ENCODE measurements at places on chromosomes 2 and 18.

DNA sequence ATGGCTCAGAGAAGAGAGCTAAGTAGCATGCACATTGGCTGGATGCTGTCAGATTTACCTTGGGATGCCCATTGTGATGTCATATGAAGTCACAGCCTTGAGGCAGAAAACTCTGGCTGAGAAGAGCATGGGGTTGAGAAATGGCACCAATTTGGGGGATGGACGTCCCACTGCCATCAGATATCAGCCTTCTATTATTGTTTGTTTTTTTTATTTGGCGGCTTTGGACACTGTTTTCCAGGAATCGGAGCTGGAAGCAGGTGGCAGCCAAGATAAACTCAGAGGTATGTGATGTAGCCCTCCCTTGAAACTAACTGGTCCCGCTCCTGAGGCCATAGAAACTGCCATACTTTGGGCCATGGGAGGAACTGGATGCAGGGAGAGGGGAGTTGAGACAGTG is 40.6 kb downstream of the GCKR start:
- no peak for DNase-seq

- peak; percentile 72 for DNase-seq
Observed at GRCh38 chr2:27308359-27308881, at the start of gene UCN. Gene UCN (minus strand): TSS chr2:27308445. CDS start chr2:27307895, 550 bp downstream.

GRCh38 chr2:233428438-233428837 is 74.1 kb downstream of the DGKD start:
- no peak for DNase-seq

GRCh38 chr2:179538406-179539123 is 273.9 kb upstream of the SESTD1 start:
- DNase-seq = peak; percentile 23

- DNase-seq = peak; percentile 1
Observed at GRCh38 chr18:29681578-29681977, 1361.0 kb downstream of the DSC3 start.

- DNase-seq = no peak
Observed at GRCh38 chr2:200168641-200169555, 137.6 kb upstream of the SPATS2L start.

GRCh38 chr18:74291771-74292540 is at the start of gene CYB5A:
Gene CYB5A (minus strand): TSS chr18:74291963. CDS start chr18:74291875, 88 bp downstream.
- peak; percentile 97 for DNase-seq

- peak; percentile 82 for DNase-seq
Observed at GRCh38 chr2:47174733-47175361, 19.7 kb upstream of the STPG4 start.

DNA sequence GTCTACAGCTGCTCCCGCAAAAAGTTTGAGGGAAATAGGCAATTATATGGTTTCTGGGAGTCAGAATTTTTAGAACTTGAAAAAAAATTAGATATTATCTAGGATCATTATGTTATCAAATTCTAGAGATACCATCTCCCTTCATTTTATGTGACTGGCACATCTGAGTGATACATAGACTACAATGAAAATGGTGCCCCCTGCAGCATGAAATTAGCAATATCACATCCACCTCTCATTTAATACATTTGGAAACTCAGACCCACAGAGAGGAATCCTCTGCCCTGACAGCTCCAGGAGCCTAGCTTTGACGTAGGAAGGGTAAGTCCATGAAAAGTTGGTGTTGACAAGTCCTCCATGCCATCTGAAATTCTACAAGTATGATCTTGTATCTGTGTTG is 381.6 kb downstream of the SUCLG1 start:
- peak; percentile 32 for DNase-seq

DNA sequence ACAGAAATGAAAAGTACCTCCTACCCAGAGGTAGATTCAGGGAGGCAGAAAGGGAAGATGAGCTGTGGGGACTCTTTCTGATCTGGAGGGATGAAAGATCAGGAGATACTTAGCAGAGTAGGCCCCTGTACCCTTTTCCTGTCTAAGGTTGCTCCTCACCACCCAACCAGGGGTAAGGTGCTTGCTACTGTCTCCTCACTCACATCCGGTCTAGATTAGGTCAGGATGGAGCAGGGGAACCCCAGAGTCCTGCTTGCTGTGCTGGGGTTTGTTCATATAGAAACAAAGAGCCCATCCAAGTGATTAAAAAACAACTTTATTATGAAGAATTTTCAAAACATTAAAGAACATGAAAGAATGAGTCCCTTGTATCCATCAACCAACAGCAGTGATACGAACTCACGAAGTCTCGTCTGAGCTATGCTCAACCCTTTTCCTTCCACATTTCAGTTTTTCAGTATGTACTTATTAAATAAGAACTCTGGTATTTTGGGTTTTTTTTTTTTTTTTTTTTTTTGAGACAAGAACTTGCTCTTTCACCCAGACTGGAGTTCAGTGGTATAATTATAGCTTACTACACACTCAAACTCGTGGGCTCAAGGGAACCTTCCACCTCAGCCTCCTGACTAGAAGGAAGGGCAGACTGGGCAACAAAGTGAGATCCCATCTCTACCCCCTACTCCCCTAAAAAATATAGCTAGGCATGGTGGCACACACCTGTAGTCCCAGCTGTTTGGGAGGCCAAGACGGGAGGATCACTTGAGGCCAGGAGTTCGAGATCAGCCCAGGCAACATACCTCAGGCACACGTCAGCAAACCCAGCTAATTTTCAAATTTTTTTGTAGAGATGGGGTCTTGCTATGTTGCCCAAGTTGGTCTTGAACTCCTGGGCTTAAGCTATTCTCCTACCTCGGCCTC is 28.5 kb upstream of the MCFD2 start:
- DNase-seq = no peak

- DNase-seq = peak; percentile 83
Observed at GRCh38 chr18:67217551-67218166, 298.9 kb downstream of the DSEL start.

GRCh38 chr18:8899000-8899399 is 193.6 kb downstream of the MTCL1 start:
- no peak for DNase-seq

DNA sequence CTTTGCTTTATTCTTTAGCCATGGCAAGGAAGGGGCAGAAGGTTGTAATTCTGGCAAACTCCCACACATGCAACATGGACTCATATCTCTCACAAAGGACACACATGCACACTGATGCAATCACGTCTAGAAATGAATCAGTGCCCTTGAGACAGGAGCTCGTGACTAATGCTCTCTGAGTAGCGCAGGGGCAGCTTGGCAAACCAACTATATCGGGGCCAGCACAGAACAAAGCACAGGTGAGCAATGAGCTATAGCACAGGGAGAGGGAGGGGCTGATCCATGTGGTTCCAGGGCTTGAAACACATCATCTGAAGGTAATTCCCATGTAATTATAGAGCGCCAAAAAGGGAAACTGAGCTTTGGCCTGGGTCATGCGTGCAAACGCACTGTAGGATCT is 165.2 kb upstream of the KLF7 start:
- DNase-seq = peak; percentile 98
